GM10248 (cell line): ENCODE measurements at places on chromosomes 1 and 21.

- no peak for DNase-seq
Measured at GRCh38 chr21:45151445-45152160, 77.2 kb downstream of the ADARB1 start.

DNA sequence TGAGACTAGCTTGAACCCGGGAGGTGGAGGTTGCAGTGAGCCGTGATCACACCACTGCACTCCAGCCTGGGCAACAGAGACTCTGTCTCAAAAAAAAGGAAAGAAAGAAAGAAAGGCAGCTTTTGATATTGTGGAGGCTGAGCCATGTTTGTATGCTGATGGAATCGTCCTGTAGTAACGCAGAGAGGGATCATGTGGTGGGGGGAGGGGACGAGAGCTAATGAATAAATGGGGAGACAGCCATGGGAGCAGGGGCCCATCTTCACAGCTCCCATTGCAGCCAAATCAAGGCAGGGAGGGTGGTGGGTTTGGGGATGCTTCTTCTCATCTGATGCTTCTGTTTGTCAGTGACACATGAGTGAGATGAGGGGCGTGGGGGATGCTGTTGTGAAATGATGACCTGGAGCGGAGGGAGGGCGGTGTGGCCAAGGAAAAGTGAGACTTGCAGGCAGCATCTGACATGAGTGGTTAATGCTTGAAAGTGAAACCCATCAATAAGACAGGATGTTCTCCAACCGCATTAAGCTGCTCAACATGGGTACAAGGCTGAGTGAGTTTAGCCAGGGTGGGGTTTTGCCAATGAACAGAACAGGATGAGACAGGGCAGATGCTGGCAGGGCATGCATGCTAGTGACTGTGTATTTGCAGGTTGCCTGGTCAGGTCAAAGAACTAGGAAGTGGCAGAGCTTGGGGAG, 16.7 kb downstream of the SPATA21 start:
- DNase-seq: peak; percentile 59

GRCh38 chr1:46003315-46003714, 129.1 kb downstream of the PIK3R3 start:
- no peak for DNase-seq

DNA sequence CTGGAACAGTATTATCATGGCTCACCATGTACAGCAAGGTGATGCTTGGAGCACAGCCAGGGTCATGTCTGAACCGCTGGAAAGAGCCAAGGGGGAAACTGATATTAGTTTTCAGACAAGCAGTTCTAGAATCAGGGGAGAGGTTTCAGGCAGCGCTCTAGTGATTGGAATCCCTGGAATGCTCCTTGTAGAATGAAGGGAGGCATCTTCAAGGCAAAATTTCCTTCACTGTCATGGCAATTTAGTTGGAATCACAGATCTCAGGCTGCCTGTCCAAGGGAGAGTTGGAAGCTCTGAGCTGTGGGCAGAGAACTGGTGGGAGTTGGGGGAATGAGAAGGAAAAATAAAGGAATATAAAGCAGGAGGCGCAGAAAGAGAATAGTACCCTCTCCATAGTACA, 737.1 kb downstream of the PTPRU start:
- DNase-seq: no peak

GRCh38 chr21:45292399-45293219, 4.9 kb upstream of the POFUT2 start:
- DNase-seq: peak; percentile 84
